ENCODE measurements at places on chromosomes 7 and 10.

- DNase-seq: no peak
Measured at GRCh38 chr10:104077247-104077646, 8.4 kb downstream of the COL17A1 start.

DNA sequence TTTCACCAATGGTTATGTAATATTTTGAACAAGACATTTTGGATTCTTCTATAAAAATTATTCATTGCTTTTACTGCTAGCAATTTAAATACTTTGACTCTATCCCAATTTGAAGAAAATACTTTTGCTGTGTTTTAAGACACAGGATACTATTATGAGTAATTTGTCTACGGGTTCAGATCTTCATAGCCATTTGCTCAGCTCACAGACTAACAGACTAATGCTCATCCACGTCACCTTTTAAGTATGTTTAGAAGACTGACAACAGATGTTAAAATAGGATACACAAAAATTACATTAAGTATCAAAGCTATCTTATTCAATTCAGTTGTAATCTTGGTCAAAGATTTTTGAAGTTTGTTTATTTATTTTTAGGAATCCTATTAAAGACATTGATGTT is 251.3 kb upstream of the CHRM2 start:
- DNase-seq: no peak

GRCh38 chr7:142889816-142890215 is 4.3 kb upstream of the TRPV6 start:
- no peak for DNase-seq

- DNase-seq: no peak
Measured at GRCh38 chr7:133489906-133490305, 237.0 kb downstream of the EXOC4 start.

- no peak for DNase-seq
Measured at GRCh38 chr10:24340883-24341282, 131.9 kb downstream of the KIAA1217 start.

- DNase-seq: no peak
Measured at GRCh38 chr7:2193575-2194305, 39.0 kb downstream of the MAD1L1 start.

DNA sequence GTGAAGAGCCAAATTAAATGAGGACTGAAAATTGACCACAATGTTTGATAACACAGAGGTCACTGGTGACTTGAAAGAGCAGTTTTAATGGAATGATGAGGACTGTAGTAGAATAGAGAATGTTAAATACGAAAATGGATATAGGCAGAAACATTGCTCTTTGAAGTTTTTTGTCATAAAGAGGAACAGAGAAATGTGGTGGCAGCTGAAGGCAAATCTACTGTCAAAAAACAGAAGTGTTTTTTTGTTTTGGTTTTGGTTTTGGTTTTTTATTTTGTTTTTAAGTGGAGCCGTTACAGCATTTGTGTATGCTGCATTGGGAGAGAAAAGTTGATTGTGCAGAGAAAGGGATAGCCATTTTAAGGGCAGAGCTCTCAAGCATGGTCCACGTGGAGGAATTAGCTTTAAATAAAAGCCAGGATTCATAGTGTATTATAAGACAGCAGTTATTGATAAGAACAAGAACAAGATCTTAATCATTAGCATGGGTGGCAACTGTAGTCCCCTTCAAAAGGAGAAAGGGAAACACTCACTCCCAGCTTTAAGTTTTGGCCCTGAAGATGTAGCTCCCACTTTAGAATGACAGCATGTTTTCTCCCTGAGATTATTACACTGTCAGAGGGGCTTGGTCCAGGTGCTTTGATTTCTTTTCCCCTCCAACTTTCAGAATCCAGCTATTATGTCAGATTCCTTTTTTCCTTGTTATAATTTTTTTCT is 156.7 kb upstream of the BET1 start:
- no peak for DNase-seq

- no peak for DNase-seq
Measured at GRCh38 chr10:68897336-68897741, 3.8 kb upstream of the DDX50 start.

- DNase-seq: no peak
Measured at GRCh38 chr10:21481407-21481806, 44.1 kb downstream of the SKIDA1 start.

DNA sequence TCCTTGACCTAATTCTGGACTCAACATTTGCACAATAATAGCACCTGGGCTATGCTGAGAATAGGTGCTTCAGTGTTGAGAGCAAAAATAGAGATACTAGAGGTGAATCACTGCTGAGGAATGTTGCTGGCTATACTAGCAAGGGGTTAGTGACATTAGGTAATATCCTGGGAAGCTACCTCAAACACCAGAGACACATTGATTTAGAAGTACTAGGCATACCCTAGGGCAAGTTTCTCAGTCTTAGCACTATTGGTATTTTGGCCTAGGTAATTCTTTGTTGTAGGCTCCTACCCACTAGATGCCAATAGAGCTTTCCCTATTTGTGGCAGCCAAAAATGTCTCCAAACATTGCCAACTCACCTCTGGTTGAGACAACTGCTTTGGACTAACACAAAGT is 484.0 kb upstream of the MBL2 start:
- DNase-seq: no peak

DNA sequence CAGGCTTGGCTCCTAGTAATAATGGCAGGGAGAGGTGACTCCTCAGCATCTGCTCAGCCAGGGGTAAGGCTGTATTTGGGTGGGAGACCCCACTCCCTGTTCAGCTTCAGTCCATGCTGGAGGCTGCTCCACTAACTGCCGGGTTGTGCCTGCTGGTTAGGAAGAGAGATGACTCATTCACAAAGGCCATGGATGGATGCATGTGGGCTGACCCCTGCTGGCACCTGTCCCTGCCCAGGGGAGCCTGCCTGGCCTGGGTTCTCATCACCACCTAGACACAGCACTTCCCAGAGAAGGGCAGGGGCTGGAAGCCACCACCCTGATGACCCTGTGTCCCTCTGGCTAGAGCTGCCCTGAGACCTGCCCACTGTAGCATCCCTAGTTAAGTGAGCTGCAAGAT is 59.0 kb downstream of the VSTM4 start:
- no peak for DNase-seq

GRCh38 chr7:67913604-67914003 is 917.0 kb downstream of the TYW1 start:
- no peak for DNase-seq

GRCh38 chr7:7103343-7104313 is 78.7 kb upstream of the C1GALT1 start:
- DNase-seq: no peak

DNA sequence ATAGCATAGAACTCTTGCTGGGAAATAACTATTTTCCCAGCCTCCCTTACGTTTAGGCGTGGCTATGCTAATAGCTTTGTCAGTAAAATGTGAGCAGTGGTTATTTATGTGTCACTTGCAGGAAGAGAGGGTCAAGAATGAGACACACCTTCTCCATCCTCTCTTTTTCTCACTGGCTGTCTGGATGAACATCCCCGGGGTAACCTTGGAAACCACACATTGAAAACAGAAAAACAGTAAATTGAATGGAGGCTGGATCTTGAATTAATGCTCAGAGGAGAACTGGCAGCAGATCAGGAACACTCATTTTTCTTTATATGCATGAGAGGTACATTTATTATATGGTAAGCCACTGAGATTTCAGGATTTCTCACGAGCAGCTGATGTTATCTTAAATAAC is 127.6 kb downstream of the DNAJB9 start:
- DNase-seq: no peak

GRCh38 chr7:14936554-14936953 is 34.0 kb upstream of the DGKB start:
- no peak for DNase-seq

GRCh38 chr10:13728898-13729535 is 142.3 kb downstream of the PRPF18 start:
- DNase-seq: no peak

DNA sequence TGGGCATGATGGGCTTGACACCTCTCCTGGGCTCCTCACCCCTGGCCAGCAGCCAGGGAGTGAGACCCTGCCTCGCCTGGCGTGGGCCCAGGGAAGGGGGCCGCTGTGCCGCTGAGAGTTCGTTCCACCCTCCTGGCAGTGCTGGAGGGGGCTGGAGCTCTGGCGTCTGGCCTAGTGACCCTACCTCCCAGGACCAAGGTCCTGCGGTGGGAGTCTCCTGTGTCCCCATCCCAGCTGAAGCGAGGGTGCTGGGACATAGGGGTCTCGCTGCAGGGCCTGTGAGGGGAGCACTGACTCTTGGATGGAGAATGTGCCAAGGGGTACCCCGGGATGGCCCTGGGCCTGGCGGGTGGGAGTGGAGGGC is 1.2 kb downstream of the GTF2IRD1 start:
- DNase-seq: no peak

DNA sequence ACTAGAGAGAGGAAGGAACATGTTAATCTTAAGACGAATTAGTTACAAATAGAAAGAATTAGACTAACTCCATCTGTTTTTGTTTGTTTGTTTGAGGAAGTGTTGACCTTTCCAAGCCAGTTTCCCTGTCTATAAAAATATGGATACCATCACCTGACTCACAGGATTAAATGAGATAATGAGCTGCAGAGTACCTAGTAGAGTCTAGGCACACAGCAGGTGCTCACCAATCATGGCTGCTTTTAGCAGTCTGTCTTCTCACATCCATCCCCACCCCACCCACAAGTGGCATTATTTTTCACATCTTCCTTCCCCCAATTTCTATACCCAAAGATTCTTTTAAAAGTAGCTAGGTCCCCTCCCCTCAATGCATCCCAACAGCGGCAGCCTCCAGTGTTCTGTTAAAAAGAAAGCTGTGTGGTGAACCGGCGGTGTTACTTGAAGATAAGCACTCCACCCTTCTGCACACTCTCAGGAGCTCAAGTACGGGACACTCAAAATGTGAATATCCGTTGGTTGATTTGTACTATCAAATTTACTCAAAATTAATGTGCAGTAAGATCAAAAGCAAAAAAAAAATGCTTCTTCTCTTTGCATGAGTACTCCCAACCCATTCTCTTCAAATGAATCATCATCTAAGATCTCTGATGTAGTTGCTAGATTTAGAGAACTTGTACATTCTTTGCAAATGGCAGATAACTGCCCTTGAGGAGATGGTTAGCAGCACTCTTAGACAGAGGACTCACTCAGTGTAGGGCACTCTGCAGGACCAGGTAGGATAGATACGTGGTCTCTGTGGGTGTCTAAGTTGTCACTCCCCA is 145.4 kb upstream of the ASAH2 start:
- DNase-seq: no peak

DNA sequence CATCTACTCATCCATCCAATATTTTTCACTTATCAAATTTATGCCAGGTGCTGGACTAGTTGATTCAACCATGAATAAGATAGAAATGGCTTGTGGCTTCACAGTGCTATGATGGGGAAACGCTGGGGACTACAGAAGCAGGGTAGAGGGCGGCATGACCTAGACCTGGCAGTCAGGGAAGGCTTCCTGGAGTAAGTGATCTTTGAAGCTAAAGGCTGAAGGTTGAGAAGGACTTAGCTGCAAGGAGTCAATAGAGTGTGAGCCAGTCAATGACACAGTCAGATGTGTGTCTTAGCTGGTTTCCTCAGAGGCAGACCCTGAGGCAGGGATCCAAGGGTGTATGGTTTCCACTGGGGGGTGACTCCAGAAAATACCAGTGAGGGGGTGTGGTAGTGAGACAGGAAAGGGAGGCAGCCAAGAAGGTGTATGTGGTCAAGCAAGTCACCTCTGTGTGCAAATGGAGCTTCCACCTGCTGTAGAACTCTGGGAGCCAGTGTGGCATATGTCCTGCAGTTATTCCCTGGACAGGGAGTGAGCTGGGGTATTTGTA is 10.3 kb downstream of the PRF1 start:
- no peak for DNase-seq

GRCh38 chr10:132130286-132131265 is 56.2 kb upstream of the DPYSL4 start:
- no peak for DNase-seq

GRCh38 chr7:138086563-138087270 is 10.5 kb downstream of the AKR1D1 start:
- DNase-seq: no peak

DNA sequence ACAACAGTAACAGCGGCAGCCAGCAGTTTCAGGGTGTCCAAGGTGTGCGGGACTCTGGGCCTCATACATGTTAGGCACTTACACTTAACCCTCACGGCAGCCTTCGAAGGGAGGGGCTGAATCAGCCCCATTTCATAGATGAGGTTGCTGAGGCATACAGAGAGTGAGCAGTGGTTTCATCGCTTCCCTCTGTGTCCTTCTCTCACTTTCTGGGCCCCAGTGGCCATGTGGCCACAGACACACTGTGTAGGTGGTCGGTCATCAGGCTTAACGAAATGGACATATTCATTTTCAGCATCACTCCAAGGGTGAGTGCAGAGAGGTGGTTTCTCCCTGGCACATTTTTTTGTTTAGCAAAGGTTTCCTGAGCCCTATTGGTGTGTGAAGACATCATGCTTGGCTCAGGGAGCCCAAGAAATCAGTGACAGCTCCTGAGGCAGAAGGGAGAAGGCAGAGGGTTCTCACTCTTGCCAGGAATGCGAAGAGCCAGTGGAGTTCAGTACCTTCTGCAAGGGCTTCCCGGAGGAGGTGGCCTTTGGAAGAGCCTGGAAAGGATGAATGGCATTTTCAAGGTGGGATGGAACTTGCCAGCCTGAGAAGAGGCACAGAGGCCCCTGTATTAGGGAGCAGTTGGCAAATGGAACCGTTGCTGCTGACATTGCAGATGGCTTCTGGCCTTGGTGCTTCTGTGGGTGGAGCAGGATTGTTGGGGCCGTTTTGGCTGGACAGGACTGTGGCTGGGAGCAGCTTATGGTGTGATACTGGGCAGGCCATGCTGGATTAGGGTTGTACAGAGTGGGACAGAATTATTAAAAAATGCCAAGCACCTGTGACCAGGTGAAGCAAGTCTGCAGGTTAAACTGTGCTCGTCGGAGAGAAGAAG is 61.7 kb upstream of the PPIF start:
- no peak for DNase-seq

- DNase-seq: no peak
Measured at GRCh38 chr7:85535974-85536729, 349.3 kb upstream of the SEMA3D start.

- DNase-seq: no peak
Measured at GRCh38 chr7:4722960-4723630, 41.0 kb downstream of the FOXK1 start.

- DNase-seq: no peak
Measured at GRCh38 chr7:98913612-98914011, 35.3 kb downstream of the TRRAP start.

DNA sequence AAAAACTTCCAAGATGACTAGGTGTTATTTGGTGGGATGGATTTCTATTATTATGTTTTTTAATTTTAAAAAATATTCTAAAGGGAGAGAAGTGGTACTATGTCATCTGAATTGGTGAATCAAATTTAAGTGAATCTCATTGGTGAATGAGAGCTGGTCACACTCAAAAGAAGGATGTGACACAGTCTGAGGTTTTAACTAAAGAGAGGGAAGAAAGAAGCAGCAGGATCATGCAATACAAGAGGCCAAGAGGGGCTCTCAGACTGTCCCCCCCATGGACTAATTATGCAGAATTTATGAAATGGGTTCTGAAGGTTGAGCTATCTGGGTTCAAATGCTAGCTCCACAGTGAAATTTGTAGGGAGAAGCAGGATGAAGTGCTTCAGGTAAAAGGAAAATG is 16.2 kb downstream of the MACC1 start:
- DNase-seq: no peak

DNA sequence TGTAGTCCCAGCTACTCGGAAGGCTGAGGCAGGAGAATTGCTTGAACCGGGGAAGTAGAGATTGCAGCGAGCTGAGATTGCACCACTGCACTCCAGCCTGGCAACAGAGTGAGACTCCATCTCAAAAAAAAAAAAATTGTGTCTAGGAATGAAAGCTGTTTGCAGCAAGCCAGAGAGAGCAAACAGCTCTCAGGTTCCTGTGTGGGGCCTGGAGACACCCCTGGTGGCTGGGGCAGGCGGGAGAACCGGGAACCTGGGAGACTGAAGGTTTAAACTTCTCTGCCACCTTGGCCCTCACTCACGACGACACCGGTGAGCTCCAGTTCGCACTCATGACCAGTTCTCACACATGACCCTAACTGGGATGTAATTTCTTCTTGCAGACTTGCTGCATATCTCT is 13.2 kb upstream of the UNCX start:
- DNase-seq: no peak
